HFFc6 (cell line): ENCODE measurements at places on chromosomes 12 and 14.
A peak's percentile ranks its signal among the peaks of the same experiment; 100 is the strongest.

- DNase-seq = no peak
These were observed 105.0 kb upstream of the CPNE8 start for GRCh38 chr12:39010406-39010805.

DNA sequence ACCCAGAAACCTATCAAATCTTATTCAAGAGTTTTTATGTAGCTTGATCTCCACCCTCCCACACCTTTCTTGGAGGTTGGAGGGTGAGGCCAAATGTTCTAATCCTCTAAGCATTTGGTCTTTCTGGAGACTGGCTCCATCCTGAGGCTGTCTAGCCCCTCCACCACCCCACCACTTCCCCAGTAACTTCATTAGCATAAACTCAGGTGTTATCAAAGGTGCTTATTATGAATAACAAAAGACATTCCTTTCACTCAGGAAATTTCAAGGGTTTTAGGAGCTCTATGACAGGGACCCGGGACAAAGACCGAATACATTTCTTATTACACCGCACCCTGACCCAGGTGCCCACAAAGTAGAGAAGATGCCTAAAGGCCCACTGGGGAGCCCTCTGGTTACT lies 2.8 kb upstream of the TMEM229B start:
- no peak for DNase-seq

DNA sequence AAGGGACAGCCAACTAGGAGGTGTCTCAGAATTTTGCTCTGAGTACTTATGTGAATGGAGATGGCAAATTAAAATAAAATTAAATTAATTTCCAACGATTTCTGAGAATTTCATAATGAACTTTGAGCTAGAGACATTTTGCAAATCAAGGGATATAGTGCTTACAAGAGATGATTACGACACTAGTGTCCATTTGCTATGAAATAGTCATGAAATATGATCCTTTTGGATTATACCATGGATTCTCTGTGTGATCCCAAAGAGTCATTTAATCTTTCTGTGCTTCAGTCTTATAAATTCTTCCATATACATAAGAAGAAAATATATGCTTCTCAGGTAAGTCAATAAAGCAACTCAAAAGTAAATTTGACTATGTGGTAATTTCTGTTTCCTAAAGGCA lies 240.6 kb downstream of the SLC25A21 start:
- DNase-seq = no peak

DNA sequence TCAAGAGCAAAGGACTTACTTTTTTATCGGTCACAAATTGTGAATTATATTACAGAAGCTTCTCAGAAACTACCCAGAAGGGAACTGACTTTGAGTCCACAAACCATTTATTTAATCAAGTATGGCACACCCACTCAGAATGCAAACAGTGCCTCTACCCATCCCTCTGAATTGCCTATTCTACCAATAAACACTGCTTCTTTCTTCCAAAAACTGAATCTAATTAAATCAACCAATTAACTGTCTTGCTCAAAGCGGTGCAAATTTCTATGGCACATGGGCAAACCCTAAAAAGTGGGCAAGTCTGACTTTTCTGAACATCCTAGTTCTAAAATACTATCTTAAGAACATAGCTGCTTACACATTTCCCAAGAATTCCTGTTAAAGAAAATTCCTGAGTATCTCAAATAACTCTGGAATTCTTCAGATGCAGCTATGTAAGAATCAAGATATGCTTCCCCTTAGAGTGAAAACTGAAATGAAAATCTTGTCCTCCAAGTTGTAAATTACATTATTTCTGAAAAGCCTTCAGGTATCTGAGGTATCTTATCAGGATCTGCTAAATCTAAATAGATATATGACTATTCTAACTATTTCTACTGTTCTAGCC lies 4.3 kb downstream of the SPTLC2 start:
- DNase-seq = peak; percentile 52

- DNase-seq = no peak
These were observed 1089.1 kb downstream of the SLC6A15 start for GRCh38 chr12:83823386-83824045.

GRCh38 chr12:51985154-51985835 lies 21.5 kb upstream of the TAMALIN start:
- DNase-seq = no peak

- no peak for DNase-seq
These were observed 6.3 kb upstream of the NFE2 start for GRCh38 chr12:54306925-54307741.

DNA sequence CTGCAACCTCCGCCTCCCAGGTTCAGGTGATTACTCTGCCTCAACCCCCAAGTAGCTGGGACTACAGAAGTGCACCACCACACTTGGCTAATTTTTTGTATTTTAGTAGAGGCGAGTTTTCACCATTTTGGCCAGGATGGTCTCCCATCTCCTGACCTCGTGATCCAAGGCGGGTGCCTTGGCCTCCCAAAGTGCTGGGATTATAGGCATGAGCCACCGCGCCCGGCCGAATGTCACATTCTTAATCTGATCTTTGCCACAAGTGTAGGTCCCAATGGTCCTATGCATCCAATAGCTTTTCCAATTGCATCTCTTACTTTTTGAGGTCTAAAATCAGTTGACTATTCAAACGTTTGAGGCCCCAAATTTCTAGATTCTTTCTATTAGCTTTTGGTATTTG lies 676.0 kb downstream of the SLC16A7 start:
- DNase-seq = no peak

GRCh38 chr12:108438667-108439066 lies 76.4 kb upstream of the FICD start:
- DNase-seq = no peak

DNA sequence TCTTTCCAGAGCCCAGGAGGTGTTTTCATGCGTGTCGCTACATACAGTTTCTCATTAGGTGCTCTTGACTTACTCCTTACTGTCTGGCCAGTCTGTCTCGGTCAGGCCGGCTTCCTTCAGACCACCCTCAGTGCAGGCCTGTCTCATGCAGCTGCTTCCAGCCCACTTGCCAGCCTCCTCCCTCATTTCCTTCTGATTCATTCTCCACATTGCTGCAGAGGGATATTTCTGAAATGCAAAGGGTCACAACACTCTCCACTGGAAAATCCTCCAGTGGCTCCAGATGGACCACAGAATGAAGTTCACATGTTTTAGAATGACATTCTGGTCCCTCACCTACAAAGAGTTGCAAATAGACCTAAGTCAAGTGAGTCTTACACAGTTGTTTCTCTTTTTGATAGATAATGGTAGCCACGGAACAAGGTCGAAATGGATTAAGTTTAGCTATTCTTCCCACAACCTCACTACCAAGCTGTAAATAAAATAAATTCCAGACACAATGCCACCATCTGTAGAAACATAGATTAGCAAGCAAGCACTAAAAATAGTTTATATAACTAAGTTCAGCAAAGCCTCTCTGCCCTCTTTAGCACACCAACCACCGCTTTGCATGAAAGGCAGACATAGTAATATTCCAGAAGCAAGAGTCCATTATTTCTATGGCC lies 146.9 kb downstream of the ESR2 start:
- no peak for DNase-seq

- no peak for DNase-seq
These were observed 161.3 kb upstream of the PTPRQ start for GRCh38 chr12:80282761-80283160.

GRCh38 chr12:29537298-29537697 lies 39.8 kb upstream of the OVCH1 start:
- no peak for DNase-seq

GRCh38 chr12:111249018-111249370 lies 119.9 kb downstream of the PHETA1 start:
- DNase-seq = peak; percentile 11

GRCh38 chr12:25629341-25629740 lies 76.3 kb upstream of the LMNTD1 start:
- no peak for DNase-seq

DNA sequence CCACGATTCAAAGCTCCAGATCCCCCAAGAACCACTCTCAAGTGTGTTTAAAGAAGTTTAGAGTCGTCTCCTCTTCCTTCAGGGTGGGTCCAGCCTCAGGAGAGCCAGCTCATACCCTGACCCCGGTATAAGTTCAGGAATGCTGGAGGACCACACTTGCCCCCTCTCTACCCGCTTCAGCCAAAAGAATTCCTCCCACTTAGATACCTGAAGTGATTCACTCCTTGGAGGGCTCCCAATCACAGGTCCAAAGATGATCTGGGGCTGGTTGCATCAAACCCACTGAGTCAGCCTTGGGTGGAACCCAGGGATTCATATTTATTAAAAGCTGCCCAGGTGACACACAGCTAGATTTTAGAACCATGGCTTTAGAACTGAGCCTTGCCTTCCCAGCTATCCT lies 133.5 kb upstream of the PARP11 start:
- DNase-seq = no peak

- no peak for DNase-seq
These were observed 15.4 kb downstream of the RASAL1 start for GRCh38 chr12:113119980-113120669.

DNA sequence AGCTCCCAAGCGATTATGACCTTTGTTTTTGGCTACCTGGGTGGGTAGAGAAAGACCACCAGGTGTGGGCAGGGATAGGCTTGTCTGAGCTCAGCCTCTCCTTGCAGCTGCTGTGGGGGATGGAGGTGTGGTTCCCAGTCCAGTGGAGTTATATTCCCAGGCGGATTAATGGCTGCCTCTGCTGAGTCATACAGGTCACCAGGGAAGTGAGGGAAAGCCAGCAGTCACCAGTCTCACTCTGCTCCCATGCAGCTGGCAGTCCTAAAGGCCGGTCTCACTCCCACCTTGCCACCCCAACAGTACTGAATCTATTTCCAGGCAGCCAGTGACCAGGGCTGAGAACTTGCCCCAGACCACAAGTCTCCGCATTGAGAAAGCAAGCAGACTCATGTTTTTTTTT lies 399.2 kb downstream of the VRK1 start:
- DNase-seq = no peak

DNA sequence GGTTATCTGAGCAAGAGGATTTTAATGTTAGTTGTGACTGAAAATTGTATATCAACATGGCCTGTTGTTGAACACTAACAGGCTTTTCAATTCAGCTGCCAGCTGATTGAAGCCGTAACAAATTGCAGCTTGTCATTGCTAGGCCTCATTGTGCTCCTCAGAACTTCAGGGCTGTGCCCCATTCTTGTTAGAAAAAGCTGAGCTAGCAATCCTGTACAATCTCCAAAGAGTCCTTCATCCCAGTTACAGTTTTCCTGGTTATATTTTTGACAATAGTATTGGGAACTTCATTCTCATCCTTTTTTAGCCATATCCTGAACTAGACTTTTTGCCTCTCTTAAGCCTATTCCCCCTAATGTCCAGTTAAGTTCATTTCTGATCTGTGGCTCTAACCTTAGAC lies 564.1 kb upstream of the ATXN7L3B start:
- no peak for DNase-seq

GRCh38 chr12:43127886-43128549 lies 424.0 kb downstream of the ADAMTS20 start:
- no peak for DNase-seq
